ENCODE measurements at places on chromosomes 16 and 17.
A peak's percentile ranks its signal among the peaks of the same experiment; 100 is the strongest.

DNA sequence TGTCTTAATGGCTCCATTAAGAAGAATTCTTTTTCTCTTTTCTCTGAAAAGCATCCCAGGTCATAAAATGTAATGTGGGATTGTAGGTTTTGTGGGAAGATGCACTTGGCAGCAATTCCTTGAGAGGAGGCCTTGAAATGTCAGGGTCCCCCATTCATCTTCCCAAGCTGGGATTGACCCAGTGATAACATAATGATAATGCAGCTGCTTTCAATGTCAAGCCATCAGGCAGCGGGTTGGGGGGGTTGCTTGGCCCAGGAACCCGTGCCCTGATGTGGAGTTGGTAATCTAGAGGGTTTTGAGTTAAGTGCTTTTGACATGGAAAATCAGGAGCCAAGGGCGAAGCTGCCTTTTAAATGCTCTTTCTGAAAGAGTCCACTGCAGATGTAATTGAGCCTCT is 484.0 kb downstream of the WWOX start:
- no peak for DNase-seq

DNA sequence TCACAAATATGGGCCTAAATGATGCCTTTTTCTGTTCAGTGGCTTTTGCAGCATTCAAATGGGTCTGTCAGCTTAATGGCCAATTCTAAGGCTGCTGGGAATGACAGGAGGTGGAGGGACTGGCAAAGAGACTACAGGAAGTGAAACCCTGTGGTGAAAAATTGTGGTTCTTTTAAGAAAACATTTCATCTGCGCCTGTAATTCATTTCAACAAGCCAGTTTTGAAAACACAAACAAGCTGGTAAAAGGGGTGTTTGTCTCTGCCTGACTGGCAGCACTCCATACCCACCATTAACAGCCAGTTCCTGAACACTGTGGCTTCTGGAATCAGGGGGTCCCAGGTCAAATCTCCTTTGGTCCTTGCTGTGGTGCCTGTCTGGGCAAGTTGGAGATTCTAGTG is 3.6 kb upstream of the KDM8 start:
- no peak for DNase-seq

DNA sequence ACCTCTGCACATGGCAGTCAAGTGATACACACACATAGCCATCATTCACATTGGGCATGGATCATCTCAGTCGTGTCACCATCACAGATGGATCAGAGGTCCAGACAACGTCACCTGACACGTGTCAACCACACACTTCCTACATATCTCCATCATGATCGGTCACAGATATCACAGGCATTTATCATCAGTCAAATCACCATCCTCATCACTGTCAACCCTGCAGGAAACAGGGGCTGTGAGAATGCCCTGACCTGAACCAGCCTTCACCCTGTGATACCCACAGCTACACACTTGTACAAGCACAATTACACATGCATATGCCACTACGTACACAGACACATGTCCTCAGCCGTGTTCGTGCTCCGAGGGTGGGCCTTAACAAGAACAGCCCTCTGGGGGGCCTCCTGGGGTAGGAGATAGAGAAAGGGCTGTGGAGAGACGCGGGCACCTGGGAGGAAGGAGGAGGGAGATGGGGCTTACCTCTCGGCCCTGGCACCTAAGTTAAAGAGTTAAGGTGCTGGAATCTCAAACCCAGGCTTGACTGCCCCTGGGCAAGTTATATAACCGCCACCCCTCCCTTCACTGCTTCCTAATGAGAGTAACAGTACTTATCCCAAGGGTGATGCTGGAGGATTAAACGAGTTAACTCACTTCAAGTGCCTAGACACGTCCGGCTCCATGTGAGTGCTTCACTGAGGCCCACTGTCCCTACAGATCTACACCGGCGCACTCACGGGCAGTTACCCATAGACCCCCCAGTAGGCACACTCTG is 1.1 kb downstream of the SLC12A4 start:
- no peak for DNase-seq

DNA sequence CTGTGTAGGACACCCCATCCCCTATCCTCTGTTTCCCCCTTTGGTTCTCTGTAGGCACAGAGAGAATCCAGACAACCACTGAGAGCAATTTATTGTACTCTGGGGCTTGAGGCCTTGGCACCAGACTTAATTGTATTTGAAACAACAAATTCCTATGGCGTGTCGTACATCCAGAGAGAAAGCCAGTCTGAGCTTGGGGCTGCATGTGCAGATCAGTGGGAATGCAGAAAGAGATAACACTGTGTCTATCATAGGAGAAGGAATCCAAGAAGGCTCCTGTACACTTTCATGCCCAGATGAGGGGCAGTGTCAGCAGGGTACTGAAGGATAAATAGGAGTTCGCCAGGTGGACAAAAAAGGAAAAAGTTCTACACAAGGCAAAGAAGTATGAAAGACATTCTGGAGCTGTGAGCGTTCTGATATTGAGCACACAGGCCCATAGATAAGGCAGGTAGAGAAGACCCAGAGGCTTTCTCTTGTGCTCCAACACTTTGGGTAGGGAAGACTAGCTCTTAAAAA is 22.0 kb upstream of the IL4R start:
- no peak for DNase-seq

DNA sequence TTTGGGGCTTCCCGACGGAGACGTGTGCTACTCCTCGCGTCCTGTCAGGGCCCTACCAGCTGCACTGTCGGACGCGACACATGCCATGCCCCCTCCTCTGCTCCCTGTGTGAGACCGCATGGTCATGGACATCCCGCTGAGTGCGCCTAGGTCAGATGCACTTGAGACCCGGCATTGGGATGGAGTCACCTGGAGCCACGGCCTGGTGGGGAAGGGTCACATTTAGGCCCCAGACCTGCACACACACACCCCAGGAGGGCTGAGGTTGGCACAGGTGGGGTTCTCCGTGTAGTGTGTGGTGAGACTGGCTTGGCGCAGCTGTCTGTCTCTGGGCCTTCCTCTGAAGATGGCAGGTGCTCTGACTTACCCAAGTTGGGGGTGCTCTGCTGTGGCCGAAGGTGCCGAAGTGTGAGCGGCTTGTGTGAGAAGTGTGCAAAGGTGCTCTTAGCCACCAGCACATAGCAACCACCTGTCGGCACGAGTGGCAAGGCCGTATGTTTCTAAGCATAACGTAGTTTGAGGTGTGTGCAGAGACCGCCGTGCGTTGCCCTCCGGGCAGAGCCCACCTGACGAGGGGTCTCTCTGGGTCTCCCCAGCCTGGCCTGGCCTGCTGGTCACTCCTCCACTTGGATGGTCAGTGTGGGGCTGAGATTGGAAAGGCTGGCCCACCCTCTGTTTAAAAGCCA is 108.6 kb downstream of the BANP start:
- no peak for DNase-seq

DNA sequence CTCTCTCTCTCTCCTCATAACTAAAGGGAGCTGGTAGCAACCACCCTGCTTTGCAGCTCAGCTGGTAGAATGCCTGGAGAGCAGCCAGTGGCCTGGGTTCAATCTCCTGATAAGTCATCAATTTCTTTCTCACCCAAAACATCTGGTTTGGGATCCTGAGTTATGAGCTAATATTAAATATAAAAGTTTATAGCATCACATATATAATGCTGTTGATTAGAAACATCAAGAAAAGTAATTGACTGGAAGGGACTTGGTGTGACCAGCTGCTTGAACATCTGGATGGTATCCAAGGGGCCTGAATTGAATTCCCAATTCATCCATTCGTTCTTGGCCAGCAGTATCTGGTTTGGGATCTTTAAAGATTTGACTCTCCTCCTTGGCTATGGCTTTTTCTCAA is 12.2 kb upstream of the ELAC2 start:
- DNase-seq = no peak

GRCh38 chr16:68782198-68783174 is 45.4 kb downstream of the CDH1 start:
- DNase-seq = peak; percentile 76

DNA sequence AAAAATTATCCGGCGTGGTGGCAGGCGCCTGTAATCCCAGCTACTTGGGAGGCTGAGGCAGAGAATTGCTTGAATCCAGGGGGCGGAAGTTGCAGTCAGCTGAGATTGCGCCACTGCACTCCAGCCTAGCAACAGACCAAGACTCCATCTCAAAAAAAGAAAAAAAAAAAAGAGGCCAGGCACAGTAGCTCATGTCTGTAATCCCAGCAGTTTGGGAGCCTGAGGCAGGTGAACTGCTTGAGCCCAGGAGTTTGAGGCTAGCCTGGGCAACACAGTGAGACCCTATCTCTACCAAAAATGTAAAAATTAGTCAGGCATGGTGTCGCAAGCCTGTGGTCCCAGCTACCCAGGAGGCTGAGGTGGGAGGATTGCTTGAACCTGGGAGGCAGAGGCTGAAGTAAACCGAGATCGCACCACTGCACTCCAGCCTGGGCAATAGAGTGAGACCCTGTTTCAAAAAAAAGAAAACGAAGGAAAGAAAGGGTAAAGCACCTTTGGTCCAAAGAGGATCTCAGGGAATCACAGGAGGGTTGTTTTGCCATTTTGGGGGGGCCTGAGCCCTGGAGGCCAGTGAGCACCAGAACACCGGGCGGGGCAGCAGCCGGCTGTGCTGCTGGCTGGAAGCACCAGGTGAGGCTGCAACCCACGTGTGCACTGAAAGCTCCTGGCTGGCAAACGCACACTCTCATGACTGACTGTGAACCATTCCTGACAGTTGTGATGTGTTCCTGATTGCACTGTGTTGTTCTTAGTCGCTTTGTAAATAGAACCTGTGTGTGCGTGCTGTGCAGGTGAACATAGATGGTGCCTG is 18.4 kb downstream of the HS3ST6 start:
- no peak for DNase-seq

DNA sequence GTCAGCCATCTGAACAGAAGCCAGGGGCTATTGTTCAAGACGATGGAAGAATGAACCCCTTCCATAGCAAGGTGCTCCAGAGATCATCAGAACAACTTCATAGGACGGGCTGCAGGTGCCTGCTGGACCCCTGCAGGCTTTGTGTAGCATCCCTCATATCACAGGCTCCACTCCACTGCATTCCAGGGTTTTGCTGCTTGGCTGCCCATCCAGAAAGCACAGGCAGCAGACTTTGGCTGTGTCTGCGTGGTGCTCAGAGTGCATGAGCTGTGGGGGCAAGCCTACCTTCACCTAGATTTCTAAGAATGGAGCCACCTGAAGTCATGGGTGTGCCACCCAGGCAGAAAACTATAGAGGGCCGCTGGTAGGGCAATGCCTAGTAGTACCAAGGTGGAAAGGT is 93.9 kb upstream of the NLRP1 start:
- no peak for DNase-seq

DNA sequence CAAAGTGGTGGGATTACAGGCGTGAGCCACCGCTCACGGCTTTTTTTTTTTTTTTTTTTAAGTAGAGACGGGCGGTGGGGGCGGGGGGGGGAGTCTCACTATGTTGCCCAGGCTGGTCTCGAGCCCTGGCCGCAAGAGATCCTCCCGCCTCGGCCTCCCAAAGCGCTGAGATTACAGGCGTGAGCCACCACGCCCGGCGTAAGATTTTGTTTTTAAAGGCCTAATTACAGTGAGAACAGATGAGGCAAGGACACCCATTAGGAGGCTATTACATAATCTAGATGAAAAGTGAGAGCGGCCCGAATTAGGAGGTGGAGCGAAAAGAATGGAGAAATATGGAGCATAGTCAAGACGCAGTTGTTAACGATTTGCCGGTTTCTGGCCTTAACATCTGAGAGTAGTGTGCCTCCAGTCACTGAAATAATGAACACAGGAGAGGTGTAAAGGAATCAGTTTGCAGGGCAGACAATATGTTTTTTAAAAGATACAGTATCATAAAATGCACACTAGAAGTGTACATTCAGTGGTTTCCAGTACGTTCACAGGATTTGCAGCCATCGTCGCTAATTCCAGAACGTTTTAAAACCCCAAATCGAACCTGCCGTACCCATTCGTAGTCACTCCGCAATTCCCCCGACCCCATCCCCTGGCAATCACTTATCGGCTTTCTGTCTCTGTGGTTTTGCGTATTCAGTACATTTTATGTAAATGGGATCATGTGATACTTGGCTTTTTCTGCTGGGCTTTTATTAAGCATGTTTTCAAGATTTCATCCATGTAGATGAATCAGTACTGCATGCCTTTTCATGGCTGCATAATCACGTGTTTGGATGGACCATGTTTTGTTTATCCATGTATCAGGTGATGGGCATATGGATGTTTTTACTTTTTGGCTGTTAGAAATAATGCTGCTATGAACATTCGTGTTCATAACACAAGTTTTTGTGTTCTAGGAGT is 1.4 kb upstream of the SLX4 start:
- no peak for DNase-seq

DNA sequence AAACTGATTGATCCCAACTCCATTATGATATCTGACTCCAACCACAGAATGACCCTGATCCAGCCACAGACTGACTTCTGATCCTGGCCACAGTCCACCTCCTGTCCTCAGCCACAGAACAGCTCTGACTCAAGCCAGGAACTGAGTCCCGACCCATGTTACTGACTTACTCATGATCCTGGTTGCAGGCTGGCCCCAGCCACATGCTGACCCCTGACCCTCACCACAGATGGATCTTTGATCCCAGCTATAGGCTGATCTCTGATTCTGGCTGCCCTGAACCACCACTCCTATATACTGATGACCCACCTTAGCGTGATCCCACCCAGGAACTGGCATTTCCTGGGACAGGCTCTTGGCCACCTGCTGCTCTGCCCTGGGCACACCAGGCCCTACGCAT is 32.2 kb upstream of the IL21R start:
- no peak for DNase-seq

DNA sequence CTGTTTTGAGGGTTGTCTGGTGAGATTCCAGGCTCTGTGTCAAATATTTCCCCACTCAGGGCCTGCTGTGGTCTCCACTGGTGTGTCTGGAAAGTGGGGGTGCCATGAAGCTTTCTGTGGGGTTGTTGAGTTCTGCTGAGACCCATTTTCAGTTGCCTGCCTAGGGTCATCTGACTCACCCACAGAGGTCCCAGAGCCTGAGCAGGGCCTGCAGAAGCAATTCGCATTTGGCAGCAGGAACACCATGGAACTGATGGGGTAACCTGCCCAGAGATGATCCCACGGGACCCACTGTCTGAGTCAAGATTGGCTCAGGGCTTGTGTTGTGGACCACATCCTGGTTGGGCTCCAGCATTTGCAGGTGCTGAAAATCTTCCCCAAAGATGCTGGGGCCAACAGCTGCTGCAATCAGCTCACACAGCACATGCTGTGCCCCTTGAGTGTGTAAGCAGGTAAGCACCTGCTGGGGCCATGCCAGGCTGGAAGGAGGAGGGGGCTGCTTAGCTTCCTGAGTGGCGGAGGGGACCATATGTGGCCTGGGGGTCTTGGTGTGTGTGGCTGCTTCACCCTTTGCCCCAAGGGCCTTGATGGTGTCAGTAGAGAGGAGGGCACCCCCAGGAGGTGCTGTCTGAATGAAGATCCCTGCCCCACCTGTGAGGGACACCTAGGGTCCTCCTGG is 1726.1 kb downstream of the TP53TG3F start:
- no peak for DNase-seq

- DNase-seq = no peak
These were observed 8.3 kb downstream of the IRX5 start for GRCh38 chr16:54939029-54939346.

All from thymus (tissue), 14 donors.